Endodermal cell (in vitro differentiated cells): ENCODE measurements at places on chromosomes 7 and 10. TPM values are rescaled to one million over a fixed set of nuclear protein-coding genes. Genes with fewer than 3 reads are reported as not detected.

AGR3 gene
- not detected in 3 replicates for total RNA-seq

DNA sequence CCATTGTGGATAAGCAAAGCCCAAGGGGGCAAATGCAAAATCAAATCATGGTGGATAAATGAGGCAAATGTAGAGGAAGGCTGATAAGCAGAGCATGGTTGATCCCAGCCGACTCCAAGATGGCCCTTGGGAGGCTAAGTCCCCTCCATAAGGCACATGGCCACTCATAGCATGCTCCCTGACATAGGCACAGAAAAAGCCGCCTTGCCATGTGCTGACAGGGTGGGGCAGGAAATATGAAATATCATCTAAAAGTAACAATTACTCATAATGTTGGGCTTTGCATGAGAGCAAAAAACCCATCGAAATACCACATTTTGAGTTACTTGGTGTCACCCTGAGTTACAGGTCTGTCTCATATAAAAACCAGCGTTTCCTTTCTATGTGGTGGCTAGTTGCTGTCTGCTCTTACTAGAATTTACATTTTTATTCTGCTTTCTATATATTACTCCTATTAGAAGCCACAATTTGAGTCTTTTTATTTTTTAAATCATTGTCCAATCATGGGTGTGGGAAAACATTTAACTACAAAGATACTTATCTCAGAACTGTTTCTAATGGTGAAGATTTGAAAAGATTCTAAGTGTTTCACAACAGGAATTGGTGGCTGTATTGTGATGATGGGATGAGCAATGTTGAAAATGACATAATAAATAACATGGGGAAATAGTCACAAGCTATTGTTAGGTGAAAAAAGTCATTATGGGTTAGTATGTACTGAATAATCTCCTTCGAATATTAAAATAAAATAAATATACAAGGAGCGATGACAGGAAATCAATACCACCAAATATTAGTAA is 102.7 kb downstream of the CUBN start:
- peak; percentile 4 for DNase-seq

DNA sequence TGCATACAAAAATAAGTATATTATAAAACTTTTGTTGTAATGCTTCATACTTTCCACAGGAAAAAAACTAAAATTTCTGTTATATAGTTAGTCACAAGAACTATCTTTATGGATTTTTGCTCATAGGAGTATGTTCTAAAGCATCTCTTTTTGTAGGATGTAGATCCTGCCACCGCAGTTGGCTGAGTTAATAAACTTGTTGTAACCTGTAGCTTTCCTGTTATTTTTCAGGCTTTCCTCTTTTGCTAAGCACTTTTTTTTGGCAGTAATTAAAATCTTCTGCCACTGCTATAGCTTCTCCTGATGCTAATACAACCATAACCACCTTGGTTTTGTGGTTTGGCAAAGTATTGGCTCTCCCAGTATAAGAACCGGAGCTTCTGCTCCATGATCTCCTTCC is 60.3 kb downstream of the WNT2 start:
- no peak for DNase-seq

GRCh38 chr10:98623176-98623575 is 176.4 kb upstream of the HPS1 start:
- DNase-seq: no peak

GRCh38 chr7:133611955-133612354 is 359.1 kb downstream of the EXOC4 start:
- no peak for DNase-seq

DNA sequence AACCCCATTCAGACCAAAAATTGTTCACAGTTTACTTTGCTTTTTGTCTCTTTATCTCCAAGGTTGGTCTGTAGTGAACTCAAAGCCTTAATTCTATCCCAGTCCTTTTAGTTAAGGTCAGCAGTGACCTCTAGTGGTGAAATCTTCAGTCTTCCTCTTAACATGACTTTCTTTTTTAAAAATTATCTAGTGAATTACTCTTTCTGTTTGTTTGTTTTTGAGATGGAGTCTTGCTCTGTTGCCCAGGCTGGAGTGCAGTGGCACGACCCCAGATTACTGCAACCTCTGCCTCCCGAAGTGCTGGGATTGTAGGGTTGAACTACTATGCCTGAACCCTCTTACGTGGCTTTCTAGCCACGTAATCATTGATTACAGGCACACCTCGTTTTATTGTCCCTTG is 25.0 kb downstream of the ZNF487 start:
- no peak for DNase-seq
